NCI-H1417 treated with DMSO at 0.1 percent for 48 hours (cell line): ENCODE measurements at places on chromosomes 2 and 18.

DNA sequence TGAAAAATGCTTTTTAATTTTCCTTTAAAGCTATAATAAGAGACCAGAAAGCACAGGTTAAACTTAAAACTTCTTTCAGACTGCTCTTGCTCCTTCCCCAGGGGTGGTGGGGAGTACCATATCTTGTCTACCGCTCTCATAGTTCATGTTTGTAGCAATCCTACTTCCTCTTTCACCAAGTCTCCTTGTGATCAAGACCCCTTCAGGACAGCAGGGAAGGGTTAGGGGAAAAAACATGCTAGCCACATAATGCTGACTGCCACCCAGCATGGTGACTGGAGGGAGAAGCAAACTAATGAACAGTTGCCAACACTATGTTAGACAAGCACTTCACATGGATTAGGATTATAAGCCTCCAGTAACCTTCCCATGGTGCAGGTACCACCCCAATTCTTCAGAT is 8.6 kb downstream of the MYO5B start:
- DNase-seq: no peak

GRCh38 chr2:191846515-191847476 is at the start of gene CAVIN2:
Gene CAVIN2, minus strand, starts transcription at chr2:191847088. Its CDS starts 163 bp downstream, at chr2:191846925.
- DNase-seq: no peak

DNA sequence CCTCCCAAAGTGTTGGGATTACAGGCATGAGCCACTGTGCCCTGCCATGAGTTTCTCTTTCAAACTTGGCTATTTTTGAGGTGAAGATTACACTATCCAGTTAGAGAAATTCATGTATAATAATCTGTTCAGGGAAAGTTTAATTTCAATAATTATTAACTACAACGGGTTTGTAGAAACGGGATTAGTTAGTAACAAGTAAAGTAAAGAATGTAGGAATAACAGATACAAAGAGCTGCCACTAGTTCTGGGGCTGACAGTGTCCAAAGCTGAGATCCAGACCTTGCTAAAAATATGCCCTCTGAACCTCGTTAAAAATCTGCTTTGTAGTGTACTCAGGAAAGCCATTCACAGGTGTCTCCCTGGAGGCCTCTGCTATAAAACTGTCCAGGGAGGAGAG is 16.9 kb downstream of the SFTPB start:
- DNase-seq: no peak

DNA sequence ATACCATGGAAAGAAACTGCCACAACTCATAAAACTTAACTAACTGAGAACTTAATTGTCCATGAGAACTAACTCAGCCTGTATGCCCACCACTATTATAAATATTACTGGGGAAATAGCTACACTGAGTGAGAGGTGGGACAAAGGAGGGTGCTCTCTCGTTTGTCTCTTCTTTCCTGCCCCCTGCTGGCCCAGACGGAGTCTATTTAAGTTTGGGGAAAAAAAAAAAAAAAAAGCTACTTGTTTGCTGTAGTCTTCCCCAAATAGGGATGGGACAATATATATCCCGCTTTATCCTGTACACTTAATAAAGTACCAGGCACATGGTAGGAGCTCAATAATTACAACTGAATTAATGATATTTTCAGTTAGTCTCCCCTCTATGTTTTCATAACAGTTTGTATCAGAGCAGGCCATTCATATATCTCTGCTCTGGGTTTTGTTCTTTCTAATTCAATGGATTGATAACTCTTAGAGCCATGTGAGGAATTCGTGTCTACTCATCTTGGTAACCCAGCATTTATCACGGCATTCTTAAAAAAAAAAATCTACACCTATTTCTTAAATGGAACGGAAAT is 647.6 kb upstream of the PKDCC start:
- no peak for DNase-seq

DNA sequence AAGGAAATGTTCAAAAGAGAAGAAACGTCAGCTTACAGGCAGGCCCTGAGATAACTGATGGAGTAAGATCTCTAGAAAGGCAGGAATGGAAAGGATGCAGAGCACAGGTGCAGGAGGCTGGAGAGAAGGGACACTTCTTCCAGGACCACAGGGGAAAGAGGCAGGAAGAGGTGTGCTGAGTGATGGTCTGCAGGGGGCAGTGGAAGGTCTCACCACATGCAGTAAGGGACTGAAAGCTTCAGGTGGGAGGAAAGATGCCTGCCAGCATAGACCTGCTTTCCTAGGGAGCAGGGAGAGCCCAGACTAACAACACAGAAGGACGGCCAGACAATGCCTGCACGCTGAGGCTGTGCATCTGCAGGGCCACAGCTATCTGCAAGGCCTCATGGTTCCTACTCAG is 156.8 kb downstream of the L3MBTL4 start:
- no peak for DNase-seq

- no peak for DNase-seq
Observed at GRCh38 chr2:108594982-108595464, 60.8 kb downstream of the LIMS1 start.

- DNase-seq: no peak
Observed at GRCh38 chr18:51138936-51139335, 58.5 kb downstream of the MEX3C start.

GRCh38 chr2:197862246-197862955 is 58.0 kb downstream of the PLCL1 start:
- no peak for DNase-seq

DNA sequence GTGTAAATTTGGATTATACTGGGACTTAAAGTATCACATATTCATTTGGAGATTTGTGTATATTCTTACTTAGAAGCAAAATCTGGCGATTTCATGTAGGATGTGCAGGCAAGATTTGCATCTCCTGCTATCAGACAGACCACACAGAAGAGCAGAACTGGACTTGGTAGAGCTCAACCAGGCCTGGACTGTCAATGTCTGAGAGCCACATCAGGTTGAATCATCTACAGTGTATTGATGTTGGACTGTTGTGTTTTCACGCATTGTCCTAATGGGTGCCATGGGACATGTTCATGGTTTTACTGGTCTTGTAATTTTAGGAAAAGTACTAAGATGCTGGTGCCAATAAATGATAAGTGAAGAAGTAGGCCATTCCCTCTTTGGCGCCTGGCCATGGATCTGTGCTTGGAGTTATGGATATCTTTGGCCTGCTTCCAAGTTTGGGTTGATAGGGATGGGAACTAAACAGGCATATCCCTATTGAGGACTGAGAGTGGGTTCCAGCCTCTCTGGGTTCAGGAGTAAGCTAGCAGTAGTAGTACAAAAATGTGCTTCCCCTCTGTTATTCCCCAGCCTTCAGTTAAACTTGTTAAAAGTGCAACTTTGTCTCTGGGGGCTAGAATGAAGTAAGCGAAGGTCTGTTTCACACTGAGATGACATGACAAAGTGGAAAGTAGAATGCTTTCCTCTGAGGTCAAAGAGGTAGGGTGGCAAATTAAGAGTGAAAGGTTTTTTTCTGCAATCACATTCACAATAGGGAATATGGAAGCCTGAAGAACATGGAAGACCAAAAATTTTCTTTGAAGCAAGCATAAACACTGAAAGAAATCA is 49.2 kb upstream of the NEMP2 start:
- DNase-seq: no peak

DNA sequence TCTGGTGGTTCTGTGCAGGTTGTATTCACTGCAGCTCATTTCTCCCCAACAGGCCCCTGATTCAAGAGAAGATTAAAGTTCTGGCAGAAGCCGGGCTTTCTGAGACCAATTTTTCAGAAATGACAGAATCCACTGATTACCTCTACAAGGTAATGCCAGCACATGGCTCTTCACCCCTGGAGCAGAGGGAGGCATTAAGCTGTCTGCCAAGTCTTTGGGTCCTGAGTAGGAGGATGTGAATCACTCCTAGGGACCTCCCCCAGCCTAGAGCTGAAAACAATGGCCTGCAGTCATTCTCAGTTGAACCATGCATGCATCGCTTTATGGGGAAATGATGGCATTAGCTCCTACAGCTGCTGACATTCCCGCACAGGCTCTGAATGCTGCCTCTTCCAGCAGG is 20.5 kb upstream of the RPL37A start:
- no peak for DNase-seq

DNA sequence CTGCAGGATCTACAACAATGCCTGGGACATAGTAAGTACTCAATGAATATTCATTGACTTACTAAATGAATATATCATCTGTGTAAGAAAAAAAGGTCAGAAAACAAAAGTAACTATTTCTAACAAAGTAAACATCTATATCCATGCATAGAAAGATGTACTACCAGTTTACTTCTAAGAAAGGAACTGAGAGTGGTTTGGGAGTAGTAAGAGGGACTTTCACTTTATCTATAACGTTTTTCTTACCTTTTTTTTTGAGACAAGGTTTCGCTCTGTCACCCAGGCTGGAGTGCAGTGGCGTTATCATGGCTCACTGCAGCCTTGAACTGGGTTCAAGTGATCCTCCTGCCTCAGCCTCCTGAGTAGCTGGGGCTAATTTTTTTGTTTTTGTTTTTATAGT is 25.7 kb downstream of the DHX57 start:
- no peak for DNase-seq

DNA sequence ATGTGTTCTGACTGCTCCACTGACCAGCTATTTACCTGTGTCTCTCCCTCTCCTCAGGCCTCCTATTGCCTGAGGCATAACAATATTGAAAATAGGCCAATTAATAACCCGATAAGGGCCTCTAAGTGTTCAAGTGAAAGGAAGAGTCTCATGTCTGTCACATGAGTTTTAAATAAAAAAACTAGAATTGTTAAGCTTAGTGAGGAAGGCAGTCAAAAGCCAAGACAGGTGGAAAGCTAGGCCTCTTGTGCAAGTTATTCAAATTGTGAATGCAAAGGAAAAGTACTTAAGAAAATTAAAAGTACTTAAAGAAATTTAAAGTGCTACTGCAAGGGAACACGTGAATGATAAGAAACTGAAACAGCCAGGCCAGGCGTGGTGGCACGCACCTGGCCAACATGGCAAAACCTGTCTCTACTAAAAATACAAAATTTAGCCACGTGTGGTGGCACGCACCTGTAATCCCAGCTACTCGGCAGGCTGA is 44.9 kb upstream of the TAF4B start:
- no peak for DNase-seq

DNA sequence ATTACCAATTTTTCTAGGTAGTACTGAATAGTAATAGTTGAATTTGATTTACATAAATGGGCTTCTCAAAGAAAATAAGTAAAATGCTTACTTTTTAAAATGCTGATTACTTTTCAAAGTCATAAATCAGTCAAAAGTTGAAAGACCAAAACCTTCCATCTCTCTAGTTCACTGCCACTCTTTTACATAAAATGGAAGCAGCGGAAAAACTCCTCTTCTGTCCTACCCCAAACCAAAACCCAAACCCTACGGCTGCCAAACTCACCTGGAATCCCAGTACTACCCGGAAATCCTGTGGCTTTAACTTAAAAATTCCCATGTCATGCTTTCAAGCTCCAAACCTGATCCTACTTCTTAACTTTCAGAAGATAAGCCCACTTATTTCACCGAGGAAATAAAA is 81.2 kb upstream of the MAPRE2 start:
- DNase-seq: no peak

DNA sequence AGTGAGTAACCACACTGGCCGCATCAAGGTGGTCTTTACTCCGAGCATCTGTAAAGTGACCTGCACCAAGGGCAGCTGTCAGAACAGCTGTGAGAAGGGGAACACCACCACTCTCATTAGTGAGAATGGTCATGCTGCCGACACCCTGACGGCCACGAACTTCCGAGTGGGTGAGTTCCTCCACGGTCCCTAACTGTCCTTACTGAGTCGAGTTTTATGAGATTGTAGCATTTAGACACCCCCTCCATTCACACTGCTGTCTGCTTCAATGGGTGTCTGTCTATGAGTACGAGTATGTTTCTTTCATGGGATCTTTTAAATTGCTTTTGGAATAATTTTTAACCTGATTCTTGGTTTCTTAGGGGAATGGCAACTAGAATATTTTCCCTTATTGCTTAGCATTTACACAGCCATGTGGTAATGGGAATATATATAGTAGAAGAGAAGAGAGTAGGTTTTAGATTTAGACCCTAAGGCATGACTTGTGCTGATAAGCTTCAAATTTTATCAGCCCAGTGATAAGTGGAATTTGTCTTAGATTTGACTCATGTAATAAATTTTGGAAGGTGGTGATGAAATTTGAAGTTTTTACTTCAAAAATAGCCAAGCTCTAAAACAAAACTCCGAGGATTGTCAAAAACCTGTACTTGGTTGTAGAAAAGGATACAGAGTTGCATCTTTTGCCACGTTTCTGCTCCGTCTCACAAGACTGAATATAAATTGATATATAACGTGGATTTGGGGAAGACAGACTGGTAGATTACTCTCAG is 188.2 kb downstream of the LTBP1 start:
- no peak for DNase-seq

DNA sequence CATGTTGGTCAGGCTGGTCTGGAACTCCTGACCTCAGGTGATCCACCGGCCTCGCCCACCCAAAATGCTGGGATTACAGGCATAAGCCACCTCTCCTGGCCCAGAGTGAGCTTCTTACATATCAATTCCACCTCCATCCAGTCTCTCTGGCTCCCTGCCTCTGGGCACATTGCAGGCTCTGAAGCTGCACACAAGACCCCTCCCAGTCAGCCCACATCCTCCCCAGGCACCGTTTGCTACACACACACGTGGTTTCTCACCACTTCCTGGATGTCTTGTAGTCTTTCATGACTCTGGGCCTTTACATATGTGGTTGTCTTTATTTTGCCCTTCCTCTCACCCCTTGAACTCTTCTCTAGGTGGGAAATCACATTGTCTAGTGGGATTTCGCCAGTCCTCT is 64.0 kb upstream of the CABLES1 start:
- DNase-seq: no peak

GRCh38 chr18:45688833-45689232 is 35.1 kb upstream of the SLC14A1 start:
- no peak for DNase-seq

DNA sequence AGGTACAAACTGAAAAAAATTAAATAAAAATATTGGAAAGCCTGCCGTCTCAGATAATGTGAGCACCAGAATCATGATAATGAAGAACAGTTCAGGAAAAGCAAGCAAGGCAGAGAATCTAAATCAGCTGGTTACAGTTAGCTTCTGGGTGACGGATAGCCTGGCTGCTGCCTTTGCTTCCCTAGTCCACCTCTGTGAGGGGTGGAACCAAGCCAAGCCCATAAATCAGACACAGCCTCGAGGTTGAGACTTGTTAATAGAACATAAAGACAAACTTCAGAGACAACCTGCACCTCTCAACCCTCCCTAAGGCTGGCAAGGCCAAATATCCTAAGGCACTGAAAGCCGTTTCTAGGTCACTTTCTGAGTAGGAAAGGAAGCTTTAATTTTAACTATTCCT is 334.7 kb upstream of the SLC39A10 start:
- peak; percentile 66 for DNase-seq

- DNase-seq: no peak
Observed at GRCh38 chr2:47872941-47873340, 33.4 kb downstream of the FBXO11 start.
